T-helper 2 cell treated with Interferon-gamma antibody and Interleukin-4, amounts not matched to agents 5 μg/mL and 100 μg/mL, for 36 hours (primary cell): ENCODE measurements at places on chromosomes 6 and 20.

DNA sequence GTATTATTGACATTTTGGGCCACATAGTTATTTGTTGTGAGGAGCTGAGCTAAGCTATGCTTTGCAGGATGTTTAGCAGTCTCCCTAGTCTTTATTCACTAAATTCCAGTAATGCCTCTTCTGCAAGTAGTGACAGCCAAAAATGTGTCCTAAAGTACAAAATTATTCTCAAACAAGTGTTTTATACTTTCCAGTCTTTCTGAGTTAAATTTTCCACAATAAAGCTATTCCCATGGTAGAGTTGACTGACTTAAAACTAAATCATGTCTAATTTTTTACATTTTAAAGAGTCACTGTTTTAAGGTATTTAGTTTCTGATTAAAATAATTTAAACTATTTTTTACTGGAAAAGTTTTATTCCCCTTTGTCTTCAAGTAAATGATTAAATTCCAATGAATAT is 717.8 kb upstream of the HS3ST5 start:
- no peaks in the 10 kb centered on the region for H3K4me1 ChIP-seq
- no peaks in the 10 kb centered on the region for H3K27me3 ChIP-seq

- peak; percentile 6 for DNase-seq
- peaks cover 3% of the 10 kb centered on the region for H3K27me3 ChIP-seq
- H3K27ac ChIP-seq = no peak overlapping the region
These were observed 674 bp downstream of the NRSN1 start for GRCh38 chr6:24126586-24127192.

- no peak overlapping the region for H3K27ac ChIP-seq
- H3K4me3 ChIP-seq = no peak overlapping the region
- H3K4me1 ChIP-seq = no peaks in the 10 kb centered on the region
- peaks cover 2% of the 10 kb centered on the region for H3K27me3 ChIP-seq
- H3K36me3 ChIP-seq = no peaks in the 10 kb centered on the region
These were observed 9.0 kb downstream of the MRAP2 start for GRCh38 chr6:84042603-84043002.

- no peaks in the 10 kb centered on the region for H3K36me3 ChIP-seq
- H3K27me3 ChIP-seq = peaks cover 22% of the 10 kb centered on the region
- DNase-seq = no peak
- H3K4me1 ChIP-seq = peaks cover 3% of the 10 kb centered on the region
- H3K4me3 ChIP-seq = no peak overlapping the region
These were observed 146.6 kb upstream of the AKIRIN2 start for GRCh38 chr6:87848616-87849015.

GRCh38 chr6:18493382-18493891 is 106.3 kb downstream of the RNF144B start:
- H3K27ac ChIP-seq = no peak overlapping the region
- no peak overlapping the region for H3K4me3 ChIP-seq
- no peak for DNase-seq
- H3K4me1 ChIP-seq = no peaks in the 10 kb centered on the region

- no peak overlapping the region for H3K4me3 ChIP-seq
- DNase-seq = no peak
- H3K27ac ChIP-seq = no peak overlapping the region
- H3K27me3 ChIP-seq = no peaks in the 10 kb centered on the region
These were observed 73.4 kb downstream of the GMPR start for GRCh38 chr6:16311763-16312162.

- no peaks in the 10 kb centered on the region for H3K4me1 ChIP-seq
- no peak for DNase-seq
These were observed 75.7 kb downstream of the REPS1 start for GRCh38 chr6:138912308-138912707.

DNA sequence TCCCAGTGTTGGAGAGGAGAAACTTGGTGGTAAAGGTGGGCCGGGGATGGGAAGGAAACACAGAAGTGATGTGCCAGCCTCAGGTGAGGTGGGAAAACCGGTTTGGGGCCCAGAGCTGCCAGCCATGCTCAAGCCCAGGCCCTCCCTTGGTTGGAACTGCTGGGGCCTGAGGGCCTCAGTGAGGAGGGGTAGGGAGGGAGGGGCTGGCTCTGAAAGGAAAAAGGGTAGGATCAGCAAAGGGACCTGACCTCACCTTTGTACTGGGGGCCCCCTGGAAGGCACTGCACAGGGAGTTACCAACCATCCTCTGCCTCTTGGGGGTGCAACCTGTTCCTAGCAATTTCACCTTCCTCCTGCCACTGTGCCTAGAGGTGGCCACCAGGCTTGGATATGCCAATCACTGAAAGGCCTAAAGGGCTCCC is 1.8 kb upstream of the SPEF1 start:
- H3K27ac ChIP-seq = peak overlapping the region; percentile 61
- peaks cover 20% of the 10 kb centered on the region for H3K27me3 ChIP-seq
- H3K36me3 ChIP-seq = peaks cover 11% of the 10 kb centered on the region
- H3K4me1 ChIP-seq = peaks cover 40% of the 10 kb centered on the region
- peak overlapping the region; percentile 22 for H3K4me3 ChIP-seq

GRCh38 chr6:33771146-33772081 is 17.5 kb downstream of the LEMD2 start:
- DNase-seq = peak; percentile 46
- no peaks in the 10 kb centered on the region for H3K27me3 ChIP-seq
- H3K4me3 ChIP-seq = no peak overlapping the region
- H3K36me3 ChIP-seq = peaks cover 30% of the 10 kb centered on the region
- peaks cover 8% of the 10 kb centered on the region for H3K4me1 ChIP-seq
- no peak overlapping the region for H3K27ac ChIP-seq

DNA sequence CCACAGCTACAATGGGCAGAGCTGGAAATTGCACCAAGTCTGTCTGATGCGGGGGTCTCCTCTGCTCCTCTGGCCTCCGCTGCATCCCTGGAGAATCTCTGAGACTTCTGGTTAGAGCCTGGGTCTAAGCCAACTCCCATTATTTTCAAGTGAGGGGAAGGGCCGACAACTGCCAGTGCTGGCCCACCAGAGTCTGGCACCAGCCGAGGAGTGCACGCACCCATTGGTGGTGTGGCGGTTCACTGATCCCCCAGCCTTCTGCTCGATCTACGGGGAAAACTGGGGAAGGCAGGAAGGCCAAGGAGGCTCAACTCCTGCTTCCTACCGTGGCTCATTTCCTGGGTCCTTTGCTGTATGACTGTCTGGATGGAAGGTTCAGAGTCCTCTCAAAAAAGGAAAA is 6.2 kb downstream of the NQO2 start:
- peaks cover 24% of the 10 kb centered on the region for H3K4me1 ChIP-seq
- no peak overlapping the region for H3K27ac ChIP-seq
- H3K27me3 ChIP-seq = no peaks in the 10 kb centered on the region
- no peak for DNase-seq
- H3K36me3 ChIP-seq = peaks cover 65% of the 10 kb centered on the region

- H3K4me1 ChIP-seq = peaks cover 3% of the 10 kb centered on the region
- H3K36me3 ChIP-seq = no peaks in the 10 kb centered on the region
- peaks cover 8% of the 10 kb centered on the region for H3K27me3 ChIP-seq
These were observed 57.8 kb upstream of the ZFAND3 start for GRCh38 chr6:37761554-37762271.

DNA sequence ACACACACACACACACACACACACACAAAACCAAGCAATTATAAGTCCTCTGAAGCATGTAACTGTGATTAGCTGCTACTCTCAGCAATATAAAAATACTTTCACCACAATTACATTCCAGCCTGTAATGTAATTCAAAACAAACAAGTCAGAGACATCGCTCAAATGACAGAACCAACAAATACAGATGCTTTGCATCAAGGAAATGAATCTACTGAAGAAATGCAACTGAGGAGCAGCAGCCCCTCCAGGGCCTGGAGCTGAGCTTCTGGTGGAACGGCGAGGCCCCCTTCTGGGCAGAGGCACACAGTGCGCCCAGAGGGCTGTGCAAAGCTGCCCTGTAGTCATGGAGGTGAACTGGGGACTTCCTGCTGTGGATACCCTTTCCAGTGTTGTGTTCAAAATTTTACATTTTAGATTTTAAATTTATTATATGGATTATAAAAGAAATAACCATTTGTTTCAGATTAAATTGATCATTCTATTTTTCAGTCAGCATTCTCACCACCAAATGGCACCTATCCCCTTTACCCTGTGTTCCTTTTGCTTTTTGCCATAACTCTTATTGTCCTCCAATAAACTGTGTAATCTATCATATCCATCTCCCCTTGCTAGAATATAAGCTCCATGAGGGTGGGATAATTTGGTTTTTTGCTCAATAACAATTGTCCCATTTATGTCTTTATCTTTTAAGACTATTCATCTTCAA is 23.2 kb downstream of the ADAT2 start:
- peak; percentile 50 for DNase-seq
- H3K4me3 ChIP-seq = no peak overlapping the region
- H3K4me1 ChIP-seq = peaks cover 2% of the 10 kb centered on the region
- peaks cover 7% of the 10 kb centered on the region for H3K36me3 ChIP-seq
- no peaks in the 10 kb centered on the region for H3K27me3 ChIP-seq

GRCh38 chr6:44264154-44265006 is 971 bp downstream of the NFKBIE start:
- peak overlapping the region; percentile 93 for H3K27ac ChIP-seq
- peaks cover 27% of the 10 kb centered on the region for H3K36me3 ChIP-seq
- peak overlapping the region; percentile 97 for H3K4me3 ChIP-seq
- peaks cover 10% of the 10 kb centered on the region for H3K27me3 ChIP-seq

DNA sequence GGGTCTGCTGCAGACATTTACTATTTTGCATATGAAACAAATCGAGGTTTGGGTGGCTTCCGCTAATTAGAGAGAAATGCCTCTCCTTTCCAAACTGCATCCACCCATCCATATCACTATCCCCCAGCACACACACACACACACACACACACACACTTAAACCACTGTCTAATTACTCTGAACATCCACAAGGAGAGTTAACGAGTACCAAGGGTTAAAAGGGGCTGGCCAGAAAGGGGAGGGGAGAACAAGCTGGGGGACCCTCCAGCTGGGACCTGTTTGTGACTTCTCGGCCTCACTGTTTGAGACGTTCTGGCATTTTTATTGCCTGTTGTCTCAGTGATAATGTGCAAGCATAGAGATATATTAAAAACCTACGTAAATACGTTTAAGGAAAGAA is 261.2 kb downstream of the FOXC1 start:
- H3K4me1 ChIP-seq = no peaks in the 10 kb centered on the region
- H3K27ac ChIP-seq = no peak overlapping the region
- H3K27me3 ChIP-seq = no peaks in the 10 kb centered on the region

- no peaks in the 10 kb centered on the region for H3K27me3 ChIP-seq
- H3K4me1 ChIP-seq = peaks cover 7% of the 10 kb centered on the region
These were observed 44.6 kb downstream of the TAF4 start for GRCh38 chr20:62020935-62021701.

GRCh38 chr20:31694842-31695593 is 27.6 kb downstream of the BCL2L1 start:
- H3K27ac ChIP-seq = peak overlapping the region; percentile 81
- H3K27me3 ChIP-seq = no peaks in the 10 kb centered on the region
- H3K4me1 ChIP-seq = peaks cover 57% of the 10 kb centered on the region
- no peak overlapping the region for H3K4me3 ChIP-seq

- H3K4me1 ChIP-seq = no peaks in the 10 kb centered on the region
- no peaks in the 10 kb centered on the region for H3K27me3 ChIP-seq
- H3K27ac ChIP-seq = no peak overlapping the region
- no peak overlapping the region for H3K4me3 ChIP-seq
These were observed 458.4 kb downstream of the TBC1D32 start for GRCh38 chr6:120875900-120876299.

DNA sequence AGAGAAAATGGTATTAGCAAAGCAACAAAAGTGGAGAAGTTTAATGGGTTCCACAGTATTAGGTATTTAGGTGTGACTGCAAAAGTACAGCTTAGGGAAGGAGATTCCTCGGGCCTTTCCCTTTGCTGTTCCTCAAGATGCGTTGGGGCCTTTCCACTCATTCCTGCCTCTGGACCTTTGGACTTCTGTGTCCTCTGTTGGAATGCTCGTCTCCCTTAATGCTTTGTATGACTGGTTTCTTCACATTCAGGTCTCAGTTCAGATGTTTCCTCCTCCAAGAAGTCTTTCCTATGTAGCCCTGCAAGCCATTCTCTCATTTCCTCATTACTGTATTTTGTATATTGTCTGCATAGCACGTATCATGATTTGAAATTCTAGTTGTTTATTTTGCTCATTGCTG is 39.6 kb downstream of the CTNNBL1 start:
- H3K4me1 ChIP-seq = peaks cover 15% of the 10 kb centered on the region
- DNase-seq = no peak
- no peak overlapping the region for H3K4me3 ChIP-seq
- H3K27ac ChIP-seq = no peak overlapping the region

GRCh38 chr20:36435592-36436541 is 105.5 kb upstream of the MYL9 start:
- no peaks in the 10 kb centered on the region for H3K36me3 ChIP-seq
- H3K4me3 ChIP-seq = peak overlapping the region; percentile 55
- DNase-seq = peak; percentile 81

GRCh38 chr6:33199687-33200218 is 712 bp downstream of the RXRB start:
- peaks cover 45% of the 10 kb centered on the region for H3K4me1 ChIP-seq
- H3K36me3 ChIP-seq = peaks cover 67% of the 10 kb centered on the region
- H3K27ac ChIP-seq = peak overlapping the region; percentile 81
- no peak for DNase-seq
- H3K27me3 ChIP-seq = no peaks in the 10 kb centered on the region
